ENCODE measurements at places on chromosomes 6 and 20.

- DNase-seq, result no peak
Measured at GRCh38 chr20:50088022-50088421, 24.9 kb downstream of the UBE2V1 start.

- no peak for DNase-seq
Measured at GRCh38 chr20:32580970-32581838, 3.9 kb downstream of the NOL4L start.

GRCh38 chr20:16388731-16389130 lies 184.5 kb downstream of the KIF16B start:
- no peak for DNase-seq

GRCh38 chr6:92648364-92649086 lies 770.8 kb downstream of the EPHA7 start:
- no peak for DNase-seq

- DNase-seq, result no peak
Measured at GRCh38 chr20:14996883-14997672, 659.7 kb upstream of the FLRT3 start.

DNA sequence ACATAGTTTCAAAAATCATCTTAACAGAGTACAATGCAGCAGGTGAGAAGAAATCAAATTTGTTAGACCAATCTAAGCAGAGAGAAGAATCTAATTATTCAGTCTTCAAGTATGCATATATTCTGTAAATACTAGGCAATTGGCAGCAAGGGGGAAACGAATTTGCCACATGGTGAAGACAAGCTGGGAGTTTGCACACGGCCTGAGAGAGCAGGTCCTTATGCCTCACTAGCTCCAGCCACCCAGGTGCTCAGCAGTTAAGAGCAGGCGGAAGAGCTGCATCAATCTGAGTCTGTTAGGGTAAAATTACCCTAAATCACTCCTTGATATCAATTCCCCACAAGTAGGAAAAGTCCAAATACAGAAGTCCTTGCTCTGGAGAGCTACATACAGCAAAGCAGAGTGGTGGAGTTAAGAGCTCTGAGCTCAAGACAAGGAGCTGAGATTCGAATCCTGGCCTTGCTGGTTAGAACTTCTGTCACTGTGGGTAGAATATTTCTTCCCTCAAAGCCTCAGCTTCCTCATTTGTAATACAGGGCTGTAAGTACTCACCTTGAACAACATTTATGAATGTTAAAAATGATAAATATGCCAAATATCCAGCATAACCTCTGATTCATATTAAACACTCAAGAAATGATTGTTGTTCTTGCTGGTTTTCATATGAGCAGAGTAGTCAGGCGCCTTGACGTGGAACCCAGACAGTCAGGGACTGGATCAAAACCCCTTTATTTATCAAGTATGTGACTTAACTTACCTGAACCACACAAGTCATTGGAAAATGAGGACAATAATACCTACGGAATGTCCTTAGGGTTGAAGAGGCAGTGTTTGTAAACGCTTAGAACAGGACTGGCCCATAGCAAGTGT lies 444.2 kb downstream of the CDH26 start:
- DNase-seq, result no peak

All from activated T-helper 2 cell treated with anti-CD3 and anti-CD28 coated beads, Interferon-gamma antibody, Interleukin-2, Interleukin-4, amounts not matched to agents 10 μg/mL and 5 μg/mL and 100 μg/mL, durations not matched to agents 14 hours and 24 hours and 36 hours (primary cell).